ENCODE measurements at places on chromosomes 5 and 9.

DNA sequence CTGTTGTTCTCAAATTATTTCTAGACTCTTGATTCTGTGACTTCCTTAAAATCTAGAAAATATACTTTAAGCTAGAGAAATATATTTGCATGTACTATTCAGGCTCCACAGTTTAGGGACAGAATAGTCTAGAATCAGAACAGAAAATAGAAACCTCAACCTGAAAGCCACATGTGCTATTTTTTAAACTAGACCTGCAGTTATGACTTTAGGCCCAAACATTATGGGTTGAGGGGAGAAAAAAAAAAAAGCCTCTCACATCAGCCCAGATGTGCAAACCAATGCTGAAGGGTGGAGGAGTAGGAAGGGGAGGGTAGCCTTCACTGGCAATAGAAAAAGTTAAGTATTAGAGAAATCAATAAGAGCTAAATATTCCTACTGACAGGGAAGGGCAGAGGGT lies 35.7 kb downstream of the ELL2 start:
- no peak for DNase-seq

DNA sequence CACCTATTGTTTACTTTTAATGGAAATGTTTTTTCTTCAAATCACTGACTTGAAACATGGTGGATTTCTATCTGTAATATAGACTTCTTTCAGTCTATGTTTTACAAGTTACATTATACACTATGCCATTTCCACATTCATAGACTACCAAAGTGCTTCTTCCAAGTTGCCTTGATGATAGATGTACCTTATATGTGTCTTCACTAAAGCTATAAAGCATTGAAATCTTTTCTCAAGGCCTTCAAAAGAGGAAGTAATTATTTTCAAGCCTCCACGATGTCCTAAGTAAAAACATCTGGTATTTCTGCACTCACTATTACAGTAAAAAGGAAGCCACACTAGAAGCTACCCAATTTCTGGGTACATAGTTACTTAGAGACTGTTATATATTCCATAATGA lies 113.3 kb downstream of the FGF10 start:
- no peak for DNase-seq

DNA sequence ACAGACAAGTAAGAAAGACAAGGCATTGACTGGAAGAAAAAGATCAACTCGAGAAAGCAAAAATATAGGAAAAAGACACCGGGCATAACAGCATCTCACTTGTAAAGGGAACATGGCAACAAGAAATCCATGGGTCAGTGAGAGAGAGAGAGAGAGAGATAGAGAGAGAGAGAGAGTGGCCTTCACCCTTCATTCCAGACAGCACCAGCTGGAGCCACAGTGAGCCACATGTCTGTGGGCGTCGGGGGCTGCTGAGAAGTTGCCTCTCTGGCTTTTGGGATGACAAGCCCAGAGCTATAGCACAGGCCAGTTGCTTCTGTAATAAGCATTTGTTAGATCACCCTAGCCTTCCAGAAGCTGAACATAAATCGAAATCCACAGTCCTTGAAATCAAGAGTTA lies 20.3 kb upstream of the ENC1 start:
- DNase-seq: no peak

- no peak for DNase-seq
Observed at GRCh38 chr5:115857057-115857479, 15.3 kb downstream of the AP3S1 start.

DNA sequence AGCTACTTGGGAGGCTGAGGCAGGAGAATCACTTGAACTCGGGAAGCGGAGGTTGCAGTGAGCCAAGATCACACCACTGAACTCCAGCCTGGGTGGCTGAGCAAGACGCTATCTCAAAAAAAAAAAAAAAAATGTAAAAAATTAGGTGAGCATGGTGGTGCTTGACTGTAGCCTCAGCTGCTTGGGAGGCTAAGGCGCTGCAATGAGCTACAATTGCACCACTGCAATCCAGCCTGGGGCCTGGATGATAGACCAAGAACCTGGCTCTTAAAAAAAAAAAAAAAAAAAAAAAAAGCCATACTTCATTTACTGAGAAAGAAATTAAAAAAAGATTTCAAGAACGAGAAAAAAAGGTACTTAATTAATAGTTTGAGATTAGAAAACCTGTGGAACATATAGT lies 62.1 kb downstream of the SVEP1 start:
- no peak for DNase-seq

GRCh38 chr9:37988041-37988440 lies 81.0 kb downstream of the SHB start:
- DNase-seq: no peak

- DNase-seq: no peak
Observed at GRCh38 chr9:5288591-5288990, 15.9 kb downstream of the RLN2 start.

GRCh38 chr9:16743375-16743774 lies 127.1 kb downstream of the BNC2 start:
- DNase-seq: no peak

GRCh38 chr5:1765141-1765879 lies 34.3 kb downstream of the MRPL36 start:
- DNase-seq: no peak

DNA sequence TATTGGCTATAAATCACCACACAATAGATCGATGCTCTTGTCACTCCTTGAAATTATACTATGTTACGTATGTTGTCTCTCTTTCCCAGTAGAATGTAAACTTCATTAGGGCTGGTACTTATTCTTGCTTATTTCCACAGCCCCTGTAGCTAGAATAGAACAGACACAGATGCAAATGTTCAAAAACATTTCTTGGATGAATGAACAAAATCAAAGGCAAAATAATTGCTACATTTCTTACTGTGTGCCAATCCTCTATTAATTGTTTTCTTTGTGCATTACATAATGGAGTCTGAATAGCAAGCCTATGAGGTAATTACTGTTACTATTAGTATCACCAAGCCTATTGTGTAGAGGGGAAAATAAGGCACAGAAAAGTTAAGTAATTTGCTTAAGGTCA lies 725 bp upstream of the OR13C2 start:
- DNase-seq: no peak

DNA sequence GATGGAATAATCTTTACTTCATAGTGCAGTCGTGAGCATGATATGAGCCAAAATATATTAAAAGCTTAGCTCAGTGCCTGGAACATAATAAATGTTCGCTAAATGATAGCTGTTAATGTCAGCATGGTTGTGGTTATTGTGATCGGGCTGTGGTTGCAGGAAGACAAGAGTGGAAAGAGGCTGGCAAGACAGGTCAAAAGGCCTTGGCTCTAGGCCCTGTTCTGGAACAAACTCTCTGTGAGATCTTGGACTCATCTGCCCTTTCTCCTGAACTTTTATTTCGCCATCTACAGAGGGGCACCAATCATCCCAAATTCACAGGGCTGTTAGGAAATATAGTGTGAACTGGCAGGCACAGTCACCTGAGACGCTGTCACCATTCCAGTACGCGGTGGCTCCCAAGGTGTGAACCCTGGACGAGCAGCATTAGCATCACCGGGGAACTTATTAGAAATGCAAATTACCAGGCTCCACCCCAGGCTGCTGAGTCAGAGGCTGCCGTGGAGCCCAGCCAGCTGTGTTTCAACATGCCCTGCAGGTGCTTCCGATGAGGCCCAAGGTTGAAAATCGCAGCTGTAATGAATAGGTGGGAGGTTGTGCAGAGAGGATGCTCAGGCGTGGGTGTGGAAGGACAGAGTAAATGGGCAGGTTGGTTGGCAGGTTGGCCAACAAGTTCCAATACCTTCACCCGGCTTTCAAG lies 50.2 kb upstream of the SAP30L start:
- DNase-seq: no peak

- no peak for DNase-seq
Observed at GRCh38 chr5:25255128-25255527, 610.4 kb upstream of the CDH10 start.

GRCh38 chr9:133734590-133735414 lies 3.4 kb downstream of the SARDH start:
- DNase-seq: no peak

DNA sequence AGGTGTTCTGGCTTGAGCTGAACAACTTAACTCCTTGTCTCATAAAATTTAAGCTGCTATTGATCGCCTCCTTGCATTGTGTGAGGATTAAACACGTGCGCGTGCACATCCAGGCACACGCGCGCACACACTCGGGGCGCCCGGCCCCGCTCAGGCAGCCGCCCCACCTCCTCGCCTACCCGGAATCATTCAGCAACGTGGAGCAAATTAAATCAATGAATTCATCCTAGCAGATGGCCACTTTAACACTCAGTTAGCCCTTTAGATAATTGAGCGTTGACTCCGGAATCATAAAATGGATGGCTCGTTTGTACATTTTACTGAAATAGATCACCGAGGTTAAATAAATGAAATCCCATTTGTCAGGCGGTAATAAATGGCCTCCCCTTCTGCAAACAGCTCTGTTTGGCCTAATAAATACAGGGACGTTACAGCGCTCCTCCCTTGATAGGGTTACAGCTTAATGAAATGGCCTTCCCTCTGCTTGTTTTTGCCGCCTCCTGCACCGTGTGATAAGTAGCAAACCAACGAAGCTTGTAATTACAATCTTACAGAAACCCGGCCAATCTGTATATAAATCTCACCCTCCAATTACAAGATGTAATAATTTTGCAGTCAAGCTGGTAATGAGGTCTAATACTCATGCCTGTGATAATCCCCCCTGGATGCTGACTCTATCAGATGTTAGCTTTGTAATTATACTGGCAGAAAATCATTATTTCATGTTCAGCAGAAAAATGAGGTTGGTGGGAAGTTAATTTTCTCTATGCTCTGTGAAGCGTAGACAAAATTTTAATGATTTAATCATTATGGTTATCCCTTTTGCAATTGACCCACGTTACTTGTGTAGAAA lies 229.7 kb upstream of the IRX4 start:
- DNase-seq: no peak

DNA sequence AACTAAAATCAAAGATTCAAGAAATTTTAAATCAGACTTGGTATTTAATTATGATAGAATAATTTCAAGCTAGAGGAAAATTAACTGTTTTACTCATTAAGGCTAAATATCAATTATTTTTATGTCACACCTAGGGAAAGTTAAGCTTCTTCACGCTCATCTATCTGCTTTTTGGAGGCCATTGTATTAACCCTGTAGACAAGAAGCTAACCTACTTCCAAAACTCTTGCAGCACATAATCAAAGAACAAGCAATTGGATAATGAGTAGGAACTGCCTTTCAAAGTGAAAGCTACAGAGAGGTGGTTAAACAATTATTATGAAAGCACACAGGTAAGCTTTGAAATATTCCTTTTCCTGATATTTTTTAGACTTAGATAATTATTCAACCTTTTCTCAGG lies 6.7 kb downstream of the EBF1 start:
- DNase-seq: no peak

DNA sequence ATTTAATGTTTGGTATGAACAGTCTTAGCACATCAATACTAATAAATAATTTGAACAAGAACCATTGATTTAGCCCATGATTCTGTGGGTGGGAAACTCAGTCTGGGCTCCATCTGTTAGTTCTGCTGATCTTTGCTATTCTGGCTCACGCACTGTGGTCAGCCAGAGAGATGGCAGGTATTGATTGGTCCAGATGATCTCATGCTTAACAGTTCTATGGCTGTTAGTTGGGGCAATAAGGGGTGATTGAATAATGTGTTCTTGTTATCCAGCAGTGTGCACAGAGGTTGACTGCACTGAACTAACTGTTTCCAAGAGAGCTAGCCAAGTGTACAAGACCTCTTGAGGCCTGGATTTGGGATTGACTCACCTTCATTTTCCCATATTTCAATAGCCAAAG lies 824.3 kb downstream of the SEMA5A start:
- no peak for DNase-seq

- no peak for DNase-seq
Observed at GRCh38 chr5:133794771-133795415, 173.5 kb downstream of the C5orf15 start.

- no peak for DNase-seq
Observed at GRCh38 chr9:1495282-1496030, 445.3 kb downstream of the DMRT2 start.

- DNase-seq: no peak
Observed at GRCh38 chr9:94945197-94946144, 219.0 kb downstream of the AOPEP start.

GRCh38 chr9:93010056-93010455 lies 48.4 kb upstream of the SUSD3 start:
- DNase-seq: no peak

- no peak for DNase-seq
Observed at GRCh38 chr9:126171641-126172040, 155.0 kb upstream of the MVB12B start.

GRCh38 chr5:67542479-67542878 lies 345.9 kb upstream of the CD180 start:
- no peak for DNase-seq

- DNase-seq: no peak
Observed at GRCh38 chr9:32877103-32877502, 93.8 kb downstream of the TMEM215 start.

- DNase-seq: no peak
Observed at GRCh38 chr5:112960315-112960714, 16.3 kb upstream of the DCP2 start.

DNA sequence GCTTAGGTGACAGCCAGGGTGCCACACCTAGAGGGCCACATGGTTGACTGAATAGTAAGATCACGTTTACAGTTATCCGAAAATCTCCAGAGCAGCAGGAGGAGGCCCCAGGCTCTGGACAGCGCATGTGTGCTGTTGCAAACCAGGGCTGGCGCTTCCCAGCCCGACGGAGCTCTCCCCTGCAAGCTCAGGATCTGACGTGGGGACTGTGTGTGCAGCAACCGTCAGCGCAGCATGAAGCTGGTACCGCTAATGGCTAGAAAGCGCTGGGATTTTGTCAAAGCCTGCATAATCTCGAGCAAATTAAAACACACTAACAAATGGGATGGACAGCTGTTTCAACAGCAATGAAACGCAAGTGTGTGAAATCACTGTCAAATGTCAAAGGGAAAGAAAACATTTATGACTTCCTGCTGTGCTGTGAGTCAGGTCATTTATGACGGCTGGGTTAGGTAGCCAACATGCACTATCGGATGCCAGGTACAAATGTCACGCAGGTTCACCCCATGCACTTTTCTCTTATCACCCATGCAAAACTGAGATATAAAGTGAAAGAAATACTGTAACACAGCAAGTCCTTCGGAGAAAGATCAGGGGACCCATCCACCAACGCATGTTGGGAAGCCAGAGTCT lies 7.5 kb downstream of the SURF4 start:
- DNase-seq: no peak

- no peak for DNase-seq
Observed at GRCh38 chr9:2872931-2873323, 29.0 kb upstream of the PUM3 start.

- DNase-seq: no peak
Observed at GRCh38 chr9:114005371-114006154, 72.5 kb downstream of the AMBP start.

DNA sequence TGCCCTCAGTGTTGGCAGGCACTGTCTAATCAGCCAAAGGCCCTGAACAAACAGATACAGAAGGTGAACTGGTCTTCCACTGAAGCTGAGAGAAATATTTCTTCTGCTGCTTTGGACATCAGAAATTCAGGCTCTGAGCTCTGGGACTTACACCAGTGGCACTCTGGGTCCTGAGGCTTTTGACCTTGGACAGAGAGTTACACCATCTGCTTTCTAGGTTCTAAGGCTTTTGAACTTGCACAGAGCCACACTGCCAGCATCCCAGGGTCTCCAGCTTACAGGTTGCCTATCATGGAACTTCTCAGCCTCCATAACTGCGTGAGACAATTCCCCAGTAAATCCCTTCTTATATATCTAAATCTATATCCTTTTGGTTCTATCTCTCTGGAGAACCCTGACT lies 326.7 kb downstream of the MLLT3 start:
- no peak for DNase-seq

- no peak for DNase-seq
Observed at GRCh38 chr9:100277166-100277979, 75.4 kb downstream of the TEX10 start.

GRCh38 chr9:124298646-124299235 lies 41.0 kb downstream of the NEK6 start:
- DNase-seq: no peak

Measured in cortex of kidney (tissue), 1 donor.